ENCODE measurements at places on chromosomes 1 and 21.

- peak; percentile 79 for DNase-seq
Measured at GRCh38 chr1:230632273-230632873, 9.9 kb upstream of the COG2 start.

DNA sequence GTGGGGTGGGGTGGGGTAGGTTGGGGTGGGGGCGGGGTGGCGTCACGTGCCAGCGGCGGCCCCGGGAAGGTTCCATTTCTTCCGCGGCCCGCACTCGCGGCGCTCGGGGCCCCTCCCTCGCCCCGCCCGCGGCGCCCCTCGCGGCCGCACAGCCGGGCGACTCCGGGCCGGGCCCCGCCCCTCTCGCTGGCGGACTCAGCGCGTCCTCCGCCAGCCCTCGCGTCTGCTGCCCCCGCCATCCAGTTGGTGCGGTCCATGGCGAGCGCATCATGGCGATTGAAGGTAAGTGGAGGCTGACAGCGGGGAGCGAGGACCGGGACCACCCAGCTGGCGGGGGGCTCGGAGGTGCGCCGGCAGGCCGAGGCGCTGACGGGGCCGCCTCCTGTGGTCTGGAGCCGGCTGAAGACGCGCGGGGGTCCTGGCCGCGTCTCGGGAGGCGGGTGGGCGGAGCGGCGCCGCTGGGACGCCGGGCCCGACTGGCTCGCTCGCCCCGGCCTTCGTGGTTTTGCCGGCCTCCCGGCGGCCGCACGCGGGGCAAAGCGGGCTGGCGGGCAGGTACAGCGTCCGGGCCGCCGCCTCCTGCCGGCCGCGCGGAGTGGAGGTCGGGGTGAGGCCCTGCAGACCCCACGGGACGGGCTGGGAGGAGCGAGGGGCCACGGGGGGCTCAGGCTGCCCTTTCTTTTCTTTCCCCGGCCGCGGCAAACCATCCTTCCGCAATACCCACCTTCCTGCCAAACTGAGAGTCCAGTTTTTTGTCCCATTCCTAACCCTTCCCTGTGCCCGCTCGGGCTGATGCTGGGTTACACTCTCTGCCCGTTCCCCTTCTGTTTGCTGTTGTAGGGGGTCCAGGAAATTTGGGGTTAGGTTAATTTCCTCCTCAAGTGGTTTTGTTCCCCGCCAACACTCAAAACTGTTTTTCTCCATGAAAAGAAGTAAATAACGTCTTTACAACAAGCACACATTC lies at the start of gene SYT14:
Gene SYT14 (plus strand): TSS at position 222 of the 964 bp plus-strand sequence. CDS start 48 bp downstream, at position 270.
- DNase-seq: peak; percentile 14

DNA sequence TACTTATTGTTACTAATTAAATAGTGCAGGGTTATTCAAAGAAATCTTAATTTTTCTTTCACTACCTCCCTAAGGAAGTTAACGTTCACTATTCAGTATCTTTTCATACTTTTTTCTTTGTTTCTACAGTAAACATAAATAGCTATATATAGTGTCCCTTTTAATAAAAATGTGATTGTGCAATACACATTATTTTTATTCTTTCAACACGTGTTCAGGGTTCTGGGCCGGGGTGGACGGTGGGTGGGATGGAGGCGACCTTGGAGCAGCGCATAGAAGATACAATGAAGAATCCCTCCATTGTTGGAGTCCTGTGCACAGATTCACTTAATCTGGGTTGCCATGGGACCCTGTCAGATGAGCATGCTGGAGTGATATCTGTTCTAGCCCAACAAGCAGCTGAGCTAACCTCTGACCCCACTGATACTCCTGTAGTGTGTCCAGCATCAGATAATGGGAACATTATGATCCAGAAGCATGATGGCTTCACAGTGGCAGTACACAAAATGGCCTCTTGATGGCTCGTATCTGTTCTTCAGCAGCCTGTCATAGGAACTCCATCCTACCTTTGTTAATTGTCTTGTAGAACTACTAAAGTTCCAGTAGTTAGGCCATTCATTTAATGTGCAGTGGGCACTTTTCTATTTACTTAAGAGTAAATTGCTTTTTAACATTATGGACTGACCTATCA lies 155.9 kb upstream of the L1TD1 start:
- no peak for DNase-seq

DNA sequence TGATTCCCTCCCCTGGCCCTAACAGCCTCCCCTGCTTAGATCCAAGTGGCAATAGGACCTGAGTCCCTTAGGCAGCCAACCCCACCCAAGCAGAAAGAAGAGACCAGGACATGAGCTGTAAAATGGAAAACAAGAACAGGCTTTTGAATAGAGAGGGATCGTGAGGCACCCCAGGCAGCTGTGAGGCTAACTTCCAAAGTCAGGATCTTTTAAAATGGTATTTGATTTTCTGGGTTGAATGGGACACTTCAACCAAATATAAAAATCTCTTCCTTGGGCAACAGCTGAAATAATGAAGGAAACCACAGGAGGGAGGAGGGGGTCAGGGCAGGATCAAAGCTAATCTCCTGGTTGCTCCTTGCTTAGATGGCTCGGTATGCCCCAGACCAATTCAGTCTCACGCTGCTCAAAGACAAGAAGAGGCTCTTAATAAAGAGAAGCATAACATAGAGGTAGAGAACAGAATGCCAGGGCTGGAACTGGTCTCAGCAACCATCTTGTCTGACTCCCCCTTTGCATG lies 28.6 kb upstream of the AVPR1B start:
- no peak for DNase-seq

DNA sequence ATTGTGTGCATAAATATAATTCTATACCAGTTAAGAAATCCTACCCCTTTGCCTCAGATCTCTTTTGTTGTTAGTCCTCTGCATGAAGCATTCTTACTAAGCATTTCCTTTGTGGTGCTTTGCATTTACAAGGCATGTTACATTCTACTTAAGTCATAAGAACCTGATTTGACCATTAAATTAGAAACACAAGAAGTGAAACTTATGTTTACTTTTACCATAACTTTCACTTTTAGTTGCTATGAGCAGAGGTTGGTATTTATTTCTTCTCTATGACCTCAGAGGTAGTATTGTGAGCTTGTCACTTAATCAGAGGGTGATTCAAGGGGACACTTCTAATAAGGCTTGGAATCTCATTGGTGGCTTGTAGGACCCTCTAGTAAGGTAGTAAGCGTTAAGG lies 9.0 kb downstream of the FAM20B start:
- DNase-seq: no peak

GRCh38 chr1:15279576-15280230 lies 32.7 kb downstream of the FHAD1 start:
- DNase-seq: no peak

DNA sequence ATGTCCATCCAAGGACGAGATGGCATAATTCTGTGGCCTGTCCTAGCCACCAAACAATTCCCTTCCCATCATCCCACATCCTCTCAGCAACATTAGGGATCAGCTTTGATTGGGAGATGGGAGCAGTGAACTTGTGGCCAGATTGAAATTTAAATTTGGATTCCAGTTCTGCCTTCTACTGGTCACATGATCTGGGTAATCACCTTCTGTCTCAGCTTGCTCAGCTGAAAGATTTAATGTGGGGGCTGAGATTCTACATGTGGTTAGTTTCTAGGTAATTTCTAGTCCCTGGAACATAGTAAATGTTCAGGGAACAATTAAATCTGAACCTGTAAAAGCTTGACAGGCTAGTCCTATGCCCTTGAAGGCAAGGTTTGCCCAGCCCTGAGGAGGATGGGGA lies 3.2 kb downstream of the MYOCOS start:
- no peak for DNase-seq

DNA sequence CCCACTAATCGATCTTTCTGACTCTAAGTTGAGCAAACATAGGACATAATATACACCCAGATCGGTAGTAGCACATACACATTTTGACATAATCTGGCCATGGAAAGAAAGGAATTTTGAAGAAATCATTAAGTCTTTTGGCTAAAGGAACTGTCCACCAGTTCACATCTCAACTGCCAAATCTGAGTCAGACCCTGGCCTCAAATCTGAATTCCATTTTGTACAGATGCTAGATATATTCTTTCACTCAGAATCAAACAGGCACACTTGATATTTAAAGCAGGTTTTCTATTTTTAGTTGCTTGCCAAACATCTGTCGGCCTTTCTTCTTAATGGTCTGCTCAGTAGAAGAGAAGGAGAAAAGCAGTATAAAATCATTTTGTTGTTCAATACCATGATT lies 281.8 kb downstream of the BARHL2 start:
- no peak for DNase-seq

GRCh38 chr1:157155658-157156057 lies 17.5 kb upstream of the ETV3 start:
- DNase-seq: no peak

DNA sequence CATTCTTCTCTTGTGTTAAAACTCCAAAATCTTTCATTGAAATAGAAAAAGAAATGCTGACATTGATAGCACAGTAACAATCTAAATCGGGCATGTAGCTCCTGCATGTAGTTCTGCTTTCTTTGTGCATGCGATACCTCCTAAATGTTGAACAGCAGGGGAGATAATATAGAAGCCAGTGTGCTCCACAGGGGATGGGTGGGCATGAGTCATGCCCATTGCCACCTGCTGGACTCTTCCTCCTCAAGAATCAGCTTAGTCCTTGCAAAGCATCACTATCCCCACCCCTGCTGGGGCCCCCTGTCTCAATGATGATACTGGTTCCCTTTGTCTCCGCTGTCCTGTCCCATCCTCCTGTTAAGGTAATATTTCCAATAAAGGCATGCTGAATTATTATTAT lies 203.0 kb downstream of the RWDD3 start:
- no peak for DNase-seq

- DNase-seq: no peak
Measured at GRCh38 chr1:28031173-28031572, 57.2 kb downstream of the EYA3 start.

DNA sequence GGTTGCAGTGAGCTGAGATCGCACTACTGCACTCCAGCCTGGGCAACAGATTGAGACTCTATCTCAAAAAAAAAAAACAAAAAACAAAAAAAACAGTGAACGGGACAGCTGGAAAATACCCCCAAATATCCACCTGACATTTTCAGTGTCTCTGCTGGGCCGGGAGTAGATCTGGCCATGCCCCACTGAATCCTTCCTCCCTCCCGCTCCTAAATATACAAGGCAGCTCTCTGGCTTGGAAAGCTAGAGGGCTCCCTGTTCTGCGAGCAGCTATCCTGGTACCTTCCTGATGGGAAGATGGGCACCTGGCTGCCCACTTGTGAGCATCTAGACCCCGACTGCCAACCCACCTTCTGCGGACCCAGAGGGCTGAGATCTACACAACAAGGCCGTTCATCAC lies 21.4 kb downstream of the SPSB1 start:
- DNase-seq: no peak

GRCh38 chr1:193115629-193116227 lies 6.1 kb upstream of the CDC73 start:
- DNase-seq: no peak

DNA sequence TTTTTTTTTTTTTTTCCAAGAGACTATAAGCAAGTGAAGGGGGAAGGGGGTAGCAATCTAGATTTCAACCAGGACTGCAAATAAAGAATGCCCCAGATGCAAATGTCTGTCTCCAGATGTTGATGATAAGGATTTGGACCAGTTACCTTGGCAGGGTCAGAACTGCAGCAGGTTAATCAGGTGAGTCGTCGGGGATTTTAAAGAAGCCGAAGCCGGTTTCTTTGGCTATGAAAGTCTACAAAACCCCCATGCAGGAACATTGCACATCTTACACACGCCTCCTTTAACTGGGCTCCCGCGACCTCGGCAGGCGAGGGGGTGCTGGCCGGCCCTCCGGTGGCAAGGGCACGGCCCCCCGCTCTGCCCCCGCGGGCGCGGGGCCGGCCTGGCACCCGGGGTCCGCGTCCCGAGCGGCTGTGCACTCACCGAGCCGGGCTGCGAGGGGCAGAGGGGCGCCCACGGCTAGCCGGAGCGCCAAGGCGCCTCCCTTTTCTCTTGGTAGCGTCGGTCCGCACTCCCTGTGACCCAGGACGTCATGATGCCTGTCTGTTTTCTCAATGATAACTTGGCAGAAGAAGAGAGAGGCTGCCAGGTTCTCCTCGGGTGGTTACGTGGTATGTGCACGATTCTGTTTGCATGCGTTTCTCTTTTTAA lies 366.3 kb upstream of the ESRRG start:
- peak; percentile 72 for DNase-seq

- peak; percentile 73 for DNase-seq
Measured at GRCh38 chr1:237799762-237800474, 90.8 kb downstream of the ZP4 start.

DNA sequence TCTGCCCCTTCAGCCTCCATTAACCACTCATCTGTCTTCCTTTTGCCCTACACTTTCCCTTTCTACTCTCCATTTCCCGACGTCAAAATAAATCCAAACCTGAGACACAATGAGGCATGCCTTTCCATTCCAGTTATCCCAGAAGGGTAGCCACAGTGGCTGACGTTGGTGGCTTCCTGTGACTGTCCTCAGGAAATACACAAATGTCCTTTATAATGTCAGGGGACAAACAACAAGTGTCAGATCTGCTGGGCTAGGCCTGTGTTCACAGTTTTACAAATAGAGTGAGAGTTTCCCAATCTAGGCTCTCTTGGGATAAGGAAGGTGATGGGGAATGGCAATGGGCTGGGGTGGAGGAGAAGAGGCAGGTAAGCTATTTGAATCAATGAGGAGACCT lies 135.3 kb downstream of the BRINP2 start:
- peak; percentile 56 for DNase-seq

- no peak for DNase-seq
Measured at GRCh38 chr1:113965703-113966412, 13.4 kb upstream of the OLFML3 start.

GRCh38 chr1:231487910-231488309 lies 40.6 kb upstream of the TSNAX start:
- no peak for DNase-seq

- no peak for DNase-seq
Measured at GRCh38 chr1:232766904-232767303, 38.3 kb upstream of the MAP10 start.

DNA sequence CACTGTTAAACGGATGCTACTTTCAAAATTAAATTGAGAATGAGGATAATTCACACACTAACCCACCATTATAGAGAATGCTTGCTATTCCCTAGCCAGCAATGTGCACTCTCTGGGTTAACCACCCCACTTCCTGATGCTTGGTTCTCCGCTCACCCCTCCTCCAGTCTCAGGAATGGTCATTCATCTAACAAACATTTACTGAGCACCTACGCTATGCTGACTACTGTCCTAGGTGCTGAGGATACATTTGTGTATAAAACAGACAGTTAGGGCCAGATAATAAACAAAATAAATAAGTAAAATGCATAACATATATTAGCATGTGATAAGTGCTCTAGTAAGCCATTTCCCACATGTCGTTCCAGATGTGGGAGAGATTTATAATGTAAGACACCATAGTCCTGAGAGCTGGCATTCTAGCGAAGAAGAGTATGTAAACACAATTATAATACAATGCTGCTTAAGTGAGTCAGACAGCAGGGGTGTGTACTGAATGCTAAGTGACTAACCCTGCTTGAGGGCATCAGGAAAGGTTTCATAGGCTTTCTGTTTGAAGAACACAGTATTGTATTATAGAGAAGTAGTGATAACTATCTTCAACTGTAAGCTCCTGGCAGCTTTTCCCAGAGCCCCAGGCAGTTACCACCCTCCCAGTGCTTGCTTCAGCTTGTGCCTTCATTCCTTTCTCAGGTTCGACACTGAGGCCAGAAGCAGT lies 126.7 kb upstream of the CACHD1 start:
- DNase-seq: peak; percentile 25

All from pons (tissue), 1 donor.